ENCODE measurements at places on chromosomes 16 and 17.

DNA sequence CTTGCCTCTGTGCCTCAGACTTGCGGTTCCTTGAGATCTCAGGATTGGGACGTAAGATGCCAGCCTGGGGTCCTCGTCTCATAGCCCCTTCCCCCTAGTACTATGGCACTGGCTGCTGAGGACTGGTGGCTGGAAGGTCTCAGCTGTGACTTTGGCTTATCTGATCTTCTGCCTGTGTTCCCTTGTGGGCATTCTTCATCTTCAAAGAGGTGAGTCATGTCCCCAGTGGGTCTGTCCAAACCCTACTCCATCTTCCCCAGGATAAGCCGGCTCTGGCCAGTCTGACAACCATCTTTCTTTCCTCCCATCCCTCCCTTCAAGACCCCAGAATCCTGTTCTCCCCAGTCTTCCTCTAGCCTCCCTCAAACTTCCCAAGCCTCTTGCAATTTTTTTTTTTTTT is 3.6 kb downstream of the CD19 start:
- no peak for DNase-seq

- DNase-seq, result no peak
Observed at GRCh38 chr17:69227541-69227940, 1.1 kb downstream of the ABCA10 start.

DNA sequence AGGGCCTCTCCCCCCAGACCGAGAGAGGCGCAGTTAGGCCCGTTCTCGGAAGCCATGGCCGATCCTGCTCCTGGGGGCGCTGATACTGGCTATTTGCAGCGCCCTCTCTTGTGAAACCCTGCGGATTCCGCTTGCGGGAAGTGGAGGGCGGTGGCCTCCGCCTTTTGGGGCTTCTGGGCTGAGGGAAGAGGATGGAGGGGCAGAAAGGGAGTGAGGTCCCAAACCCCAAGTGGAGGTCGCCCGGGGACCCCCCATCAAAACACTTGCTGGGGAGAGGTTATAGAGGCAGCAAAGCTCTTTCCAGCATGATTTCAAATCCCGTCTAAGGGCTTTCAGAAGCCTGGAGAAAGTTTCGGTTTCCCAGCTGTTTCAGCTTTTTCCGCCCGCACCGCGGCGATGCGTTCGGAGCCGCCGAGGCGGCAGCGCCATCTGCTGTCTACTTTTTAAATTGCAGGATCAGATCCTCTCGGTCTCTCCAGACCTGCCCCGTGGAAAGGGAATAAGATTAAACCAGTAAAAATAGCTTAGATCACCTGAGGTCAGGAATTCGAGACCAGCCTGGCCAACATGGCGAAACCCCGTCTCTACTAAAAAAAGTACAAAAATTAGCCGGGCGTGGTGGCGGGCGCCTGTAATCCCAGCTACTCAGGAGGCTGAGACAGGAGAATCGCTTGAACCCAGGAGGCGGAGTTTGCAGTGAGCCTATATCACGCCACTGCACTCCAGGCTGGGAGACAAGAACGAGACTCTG is 15.8 kb downstream of the SNX20 start:
- peak; percentile 86 for DNase-seq

- no peak for DNase-seq
Observed at GRCh38 chr16:69918241-69918640, 32.9 kb upstream of the CLEC18A start.

DNA sequence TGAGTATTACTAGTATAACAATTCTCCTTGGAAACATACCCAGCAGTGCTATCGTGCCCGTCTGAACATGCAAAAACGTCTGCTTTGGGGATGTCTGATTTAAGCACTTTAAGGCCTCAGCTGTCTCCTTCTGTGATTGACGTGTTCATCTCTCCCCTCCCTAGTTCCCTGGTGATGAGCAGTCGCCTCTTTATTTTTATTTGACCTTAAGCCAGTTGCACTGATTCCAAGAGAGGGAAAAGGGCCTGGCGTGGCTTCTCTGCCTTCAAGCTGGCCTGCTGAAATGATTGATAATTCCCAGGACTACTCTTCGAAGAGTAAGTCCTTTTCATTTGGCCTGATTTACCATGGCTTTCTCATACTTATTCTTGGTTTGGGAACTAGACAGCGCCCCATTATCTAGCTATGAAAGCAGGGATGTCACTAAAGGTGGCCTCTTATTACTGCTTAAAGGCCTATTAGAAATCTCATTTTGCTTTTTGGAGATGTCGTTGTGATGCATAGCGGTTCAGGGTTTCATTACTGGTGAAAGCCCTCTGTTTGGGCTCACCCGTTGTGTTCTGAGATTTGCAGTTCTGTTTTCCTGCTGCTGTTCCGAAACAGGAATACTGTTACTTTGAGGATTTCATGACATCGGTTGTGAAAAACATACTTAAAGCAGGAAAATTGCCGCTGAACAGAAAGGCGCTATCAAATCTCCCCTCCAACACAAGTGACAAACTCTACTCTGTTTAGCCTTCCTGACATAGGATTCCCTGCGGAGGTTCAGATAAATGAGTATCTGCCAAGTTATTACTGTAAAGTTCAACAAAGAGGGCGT is 65.5 kb downstream of the IQCK start:
- DNase-seq, result peak; percentile 54

- no peak for DNase-seq
Observed at GRCh38 chr16:13153696-13154095, 252.3 kb downstream of the SHISA9 start.
